ENCODE measurements at places on chromosomes 2 and 18.

DNA sequence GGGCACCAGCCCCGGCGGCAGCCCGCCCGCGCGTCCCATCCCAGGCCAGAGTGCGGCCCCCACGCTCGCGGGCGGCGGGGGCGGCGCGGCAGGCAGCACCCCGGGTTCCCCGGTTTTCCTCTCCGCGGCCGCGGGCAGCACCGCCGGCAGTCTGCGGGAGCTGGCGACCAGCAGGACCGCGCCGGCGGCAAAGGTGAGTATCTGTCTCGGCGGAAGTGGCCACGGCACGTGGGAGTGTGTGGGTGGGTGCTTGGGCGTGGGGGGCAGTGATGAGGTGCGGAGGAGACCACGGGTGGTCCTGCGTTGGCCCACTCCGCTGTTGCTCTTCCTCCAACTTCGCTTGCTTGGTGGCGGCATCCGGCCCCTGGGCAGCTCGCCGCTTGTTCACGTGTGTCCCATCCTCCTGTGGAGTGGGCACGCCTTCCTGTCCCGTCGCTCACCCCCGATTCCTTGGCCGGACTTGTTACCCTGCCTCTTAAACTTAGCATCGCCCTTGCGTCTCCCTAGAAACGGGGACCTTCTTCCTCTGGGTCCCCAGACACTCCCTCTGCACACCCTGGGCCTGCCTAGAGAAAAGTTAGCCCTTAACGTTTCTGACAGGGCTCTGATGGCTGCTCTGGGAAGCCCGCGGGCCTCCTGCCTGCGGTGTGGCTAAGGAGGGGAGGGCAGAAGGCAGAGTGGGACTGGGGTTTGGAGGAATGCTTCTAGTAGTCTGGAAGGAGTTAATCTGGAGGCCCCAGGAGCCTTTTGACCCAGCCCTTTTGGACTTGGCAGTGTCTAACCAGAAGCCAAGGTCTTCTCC, 1.1 kb downstream of the SH3RF3 start:
- no peak for DNase-seq

DNA sequence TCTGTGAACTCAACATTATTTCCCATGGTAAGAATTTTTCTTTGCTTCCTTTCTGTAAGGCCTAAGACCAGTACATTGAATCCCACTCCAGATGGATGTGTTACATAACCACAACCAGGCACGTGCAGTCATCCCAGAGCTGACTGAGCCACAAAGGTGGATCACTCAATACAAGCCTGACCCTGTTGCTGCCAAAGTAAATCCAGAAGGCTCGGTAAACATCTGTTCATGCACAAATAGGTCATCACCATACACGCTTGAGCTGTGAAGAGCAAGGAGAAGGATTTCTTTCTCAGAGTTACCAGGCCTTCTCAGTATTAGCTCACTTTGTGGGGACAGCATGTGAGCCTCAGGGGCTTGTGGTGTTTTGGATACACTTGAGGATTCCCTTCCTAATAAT, 791.4 kb upstream of the FANCL start:
- DNase-seq = no peak

GRCh38 chr18:31398191-31398590, 21.6 kb downstream of the DSG4 start:
- no peak for DNase-seq

DNA sequence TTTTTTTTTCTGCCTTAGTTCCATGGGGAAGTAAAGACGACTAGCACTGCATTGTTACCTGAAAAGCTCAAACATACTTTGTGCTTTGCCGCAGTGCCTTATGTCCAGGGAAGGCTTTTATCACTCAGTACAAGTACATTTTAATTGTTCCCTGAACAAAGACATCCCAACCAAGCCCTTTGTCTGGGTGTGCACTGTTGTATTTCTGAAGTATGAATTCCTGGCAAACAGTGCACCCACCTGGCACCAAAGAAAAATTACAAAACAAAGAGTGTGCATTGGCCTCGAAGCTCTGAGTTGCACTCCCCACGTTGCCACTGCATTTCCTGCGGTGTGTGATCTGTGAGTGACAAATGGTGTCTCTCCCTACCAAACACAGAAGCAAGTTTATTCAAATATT, 858.5 kb upstream of the PIK3C3 start:
- no peak for DNase-seq

GRCh38 chr2:24110660-24111303, 12.4 kb downstream of the PFN4 start:
- DNase-seq = no peak

GRCh38 chr18:2515908-2516625, 55.2 kb downstream of the METTL4 start:
- no peak for DNase-seq

DNA sequence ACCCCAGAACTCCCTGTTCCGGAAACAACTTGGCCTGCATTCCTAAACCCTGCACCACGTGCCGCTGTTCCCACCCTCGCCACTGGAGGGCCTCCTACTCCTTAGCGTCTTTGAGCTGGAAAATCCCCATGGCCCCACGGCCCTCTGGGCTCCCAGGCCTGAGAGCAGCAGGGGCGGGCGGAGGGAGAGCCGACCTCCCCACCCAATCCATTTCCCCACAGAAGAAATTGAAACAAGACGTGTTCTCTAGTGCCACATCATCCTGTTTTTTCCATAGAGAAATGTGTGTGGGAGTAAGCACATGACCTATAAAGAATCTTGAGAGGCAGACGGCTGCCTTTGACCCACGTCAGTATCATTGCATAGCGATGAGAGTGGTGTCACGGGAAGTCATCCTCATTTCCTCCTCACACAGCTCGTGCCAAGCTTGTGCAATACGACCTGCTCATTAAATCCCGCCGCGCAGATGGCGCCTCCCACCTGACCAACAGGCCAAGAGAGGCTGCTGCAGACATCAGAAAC, 79.2 kb downstream of the LAMA1 start:
- DNase-seq = no peak

- DNase-seq = no peak
These were observed 95.6 kb upstream of the ASAP2 start for GRCh38 chr2:9110893-9111569.

GRCh38 chr2:172513524-172513900, 42.4 kb upstream of the PDK1 start:
- no peak for DNase-seq

GRCh38 chr2:240392084-240392947, 43.1 kb upstream of the GPC1 start:
- DNase-seq = no peak

DNA sequence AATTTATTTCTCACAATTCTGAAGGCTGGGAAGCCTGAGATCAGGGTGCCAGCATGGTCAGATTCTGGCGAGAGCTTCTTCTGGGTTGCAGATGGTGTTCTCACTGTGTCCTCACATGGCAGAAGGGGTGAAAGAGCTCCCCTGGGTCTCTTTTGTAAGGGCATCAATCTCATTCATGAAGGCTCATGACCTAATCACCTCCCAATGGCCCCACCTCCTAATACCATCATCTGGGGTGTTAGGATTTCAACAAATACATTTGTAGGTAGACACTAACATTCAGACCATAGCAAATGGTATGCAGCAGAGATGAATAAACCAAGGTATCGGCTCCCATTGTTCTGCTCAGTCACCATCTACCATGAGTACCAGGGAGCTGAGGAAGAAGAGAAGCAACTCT, 32.7 kb downstream of the YPEL5 start:
- no peak for DNase-seq

DNA sequence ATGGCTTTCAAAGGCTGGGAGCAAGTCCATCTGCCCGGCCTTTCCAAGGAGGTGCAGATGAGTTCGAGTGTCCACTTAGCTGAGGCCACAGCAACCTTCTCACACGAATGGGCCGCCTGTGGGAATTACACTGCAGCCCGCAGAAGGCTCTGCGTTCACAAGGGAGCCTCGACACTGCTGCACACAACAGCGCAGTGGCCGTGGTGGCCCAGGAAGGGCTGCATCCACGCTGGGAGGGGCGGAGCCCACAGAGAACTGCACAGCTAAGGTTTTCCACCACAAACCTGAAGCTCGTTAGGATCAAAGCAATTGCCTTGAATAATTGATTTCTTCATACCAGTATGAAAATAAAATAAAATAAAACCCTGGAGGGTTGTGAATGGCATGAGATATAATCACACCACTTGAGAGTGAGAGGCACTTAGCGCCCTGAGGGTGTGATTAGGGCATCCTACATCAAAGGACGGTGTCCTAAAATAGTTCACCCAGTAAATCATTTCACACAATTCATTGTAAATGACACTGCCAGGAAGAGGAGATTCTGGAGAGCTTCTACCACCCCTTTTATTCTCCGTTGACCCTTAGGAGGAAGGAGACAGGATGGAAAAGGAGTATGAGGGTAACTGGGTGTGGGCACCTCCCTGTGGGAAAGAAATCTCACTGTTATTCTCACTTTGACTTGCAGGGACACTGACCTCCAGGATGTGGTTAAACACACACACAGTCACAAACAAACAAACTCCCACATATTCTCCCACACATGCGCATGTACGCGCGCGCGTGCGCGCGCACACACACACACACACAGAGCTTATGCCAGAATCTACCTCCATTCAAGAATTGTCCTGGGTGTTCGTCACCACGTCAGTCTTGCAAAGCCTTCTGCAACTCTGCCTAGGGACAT, 256.6 kb upstream of the ID2 start:
- no peak for DNase-seq

- DNase-seq = no peak
These were observed 134.5 kb downstream of the NBAS start for GRCh38 chr2:15426606-15427005.

DNA sequence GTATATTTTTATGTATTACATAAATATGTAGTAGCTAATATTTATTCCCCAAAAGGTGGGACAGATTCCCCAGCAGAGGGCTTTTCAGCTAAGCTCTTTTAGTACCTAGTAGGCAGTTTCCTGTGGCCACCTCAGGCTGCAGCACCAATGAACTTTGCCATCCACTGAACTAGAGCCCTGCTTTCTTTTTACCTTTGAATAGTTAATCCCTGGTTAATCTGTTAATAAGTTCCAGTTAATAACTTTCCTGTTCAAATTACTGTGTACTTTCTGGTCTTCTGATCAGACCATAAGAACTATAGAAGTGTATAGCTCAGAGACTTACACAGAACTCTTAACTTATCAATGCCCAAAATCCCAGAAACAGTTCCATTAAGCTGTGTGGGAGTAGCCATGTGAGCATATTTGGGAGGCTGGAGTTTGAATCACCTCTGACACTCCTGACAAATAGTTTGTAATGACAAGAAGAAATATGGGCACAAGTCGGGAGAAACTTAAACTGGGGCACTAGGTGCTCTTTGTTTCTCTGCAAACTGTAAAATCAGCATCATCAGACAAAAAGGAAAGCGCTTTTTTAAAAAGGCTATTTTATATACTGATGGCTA, 40.0 kb downstream of the ASXL2 start:
- DNase-seq = no peak

- no peak for DNase-seq
These were observed 66.0 kb upstream of the ST3GAL5 start for GRCh38 chr2:85954590-85955458.

DNA sequence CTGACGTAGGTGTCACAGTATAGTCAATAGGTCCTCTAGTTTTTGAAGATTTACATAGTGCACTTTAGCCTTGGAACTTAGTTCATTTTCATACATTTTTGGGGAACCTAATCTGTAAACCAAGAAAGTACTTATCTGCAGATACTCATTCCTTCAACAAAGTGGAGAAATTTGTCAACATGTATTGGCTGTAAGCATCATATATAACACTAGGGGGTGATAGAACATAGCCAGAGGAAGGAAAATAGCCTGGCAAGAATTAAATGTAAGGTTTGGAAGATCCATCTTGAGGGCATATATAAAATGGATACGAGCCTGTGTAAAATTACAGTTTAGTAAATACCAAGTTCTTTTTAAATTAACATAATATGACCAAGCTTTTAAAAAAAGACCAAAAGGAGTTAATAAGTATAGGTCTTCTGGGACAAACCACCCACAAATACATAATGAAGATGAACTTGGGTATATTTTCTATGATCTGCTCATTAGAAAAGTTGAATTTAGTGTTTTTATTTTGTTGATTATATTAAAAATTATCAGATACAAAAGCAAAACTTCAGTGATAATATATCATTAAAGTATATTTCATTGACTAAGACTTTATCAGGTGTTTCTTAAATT, 18.2 kb downstream of the RPL37A start:
- no peak for DNase-seq

DNA sequence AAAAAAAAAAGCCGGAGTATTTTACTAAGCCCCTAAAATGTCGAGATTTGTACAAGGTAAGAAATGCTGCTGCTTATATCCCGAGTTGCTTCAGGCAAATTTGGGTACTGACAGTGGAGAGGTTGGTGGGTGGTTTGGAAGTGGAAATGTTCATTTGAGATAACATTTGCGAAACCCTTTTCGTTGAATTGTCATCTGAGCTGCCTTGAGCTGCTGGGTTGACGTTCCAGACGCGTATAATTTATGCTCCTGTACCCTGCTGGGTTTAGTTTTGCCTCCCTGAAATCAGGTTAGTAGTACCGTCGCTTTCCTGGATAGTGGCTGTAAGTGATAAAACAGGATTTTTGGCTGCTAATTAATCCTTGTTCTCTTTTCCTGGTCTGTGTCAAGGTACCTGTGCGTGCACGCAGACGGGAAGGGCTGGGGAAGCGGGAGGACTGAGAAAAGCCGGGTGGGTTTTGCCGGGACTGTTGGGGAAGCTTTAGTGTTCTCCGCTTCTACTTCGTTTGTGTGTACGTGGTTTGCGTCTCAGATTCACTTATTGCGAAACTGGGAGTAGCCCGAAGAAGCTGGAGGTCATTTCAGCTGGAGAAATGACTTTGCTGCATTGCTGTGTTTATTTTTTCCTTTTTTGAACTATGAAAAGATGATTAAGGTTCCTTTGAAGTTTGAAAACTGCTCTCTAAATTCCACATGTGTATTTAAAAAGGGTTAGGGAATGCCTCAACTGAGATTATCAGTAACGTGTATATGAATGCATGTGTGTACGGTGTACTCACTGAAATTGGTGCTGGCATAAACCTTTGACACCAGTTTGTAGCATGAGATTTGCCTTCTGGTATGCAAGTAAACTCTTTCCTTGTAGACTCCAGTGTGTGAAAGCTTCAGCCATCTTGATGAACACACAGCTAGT, 709 bp downstream of the UGP2 start:
- no peak for DNase-seq
